CD4-positive, alpha-beta T cell treated with Interleukin-21 for 1 hour (primary cell): ENCODE measurements at places on chromosomes 13 and 19.

DNA sequence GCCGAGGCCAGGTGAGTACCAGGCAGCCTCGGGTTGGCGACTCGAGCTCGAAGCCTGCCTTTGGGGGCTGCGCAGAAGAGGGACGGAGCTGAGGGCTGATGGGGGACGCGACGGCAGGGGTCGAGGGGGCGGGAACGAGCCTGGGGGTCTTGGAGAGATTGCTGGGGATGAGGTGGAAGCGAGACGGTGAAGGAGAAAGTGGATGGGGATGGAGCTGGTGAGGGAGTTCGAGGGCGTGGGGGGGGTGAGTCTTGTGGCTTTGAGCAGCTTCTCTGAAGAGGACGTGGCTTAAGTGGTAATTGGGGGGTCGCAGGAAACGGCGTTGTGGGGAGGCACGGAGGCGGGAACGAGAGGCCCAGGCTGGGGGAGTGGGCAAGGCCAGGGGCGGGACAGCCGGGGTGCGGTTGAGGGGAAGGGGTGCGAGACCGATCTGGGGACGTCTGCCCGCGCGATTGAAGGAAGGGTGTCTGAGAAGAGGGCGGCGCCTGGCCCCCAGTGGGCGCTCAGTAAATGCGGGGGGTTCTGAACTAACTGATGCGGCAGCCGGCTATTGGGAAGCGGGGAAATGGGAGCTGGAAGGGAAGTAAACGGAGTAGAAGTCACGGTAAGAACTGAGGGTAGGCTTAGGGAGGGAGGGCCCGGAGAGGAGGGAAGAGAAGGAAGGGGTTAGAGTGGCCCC lies 426 bp downstream of the MYO9B start:
- DNase-seq, result peak; percentile 68

DNA sequence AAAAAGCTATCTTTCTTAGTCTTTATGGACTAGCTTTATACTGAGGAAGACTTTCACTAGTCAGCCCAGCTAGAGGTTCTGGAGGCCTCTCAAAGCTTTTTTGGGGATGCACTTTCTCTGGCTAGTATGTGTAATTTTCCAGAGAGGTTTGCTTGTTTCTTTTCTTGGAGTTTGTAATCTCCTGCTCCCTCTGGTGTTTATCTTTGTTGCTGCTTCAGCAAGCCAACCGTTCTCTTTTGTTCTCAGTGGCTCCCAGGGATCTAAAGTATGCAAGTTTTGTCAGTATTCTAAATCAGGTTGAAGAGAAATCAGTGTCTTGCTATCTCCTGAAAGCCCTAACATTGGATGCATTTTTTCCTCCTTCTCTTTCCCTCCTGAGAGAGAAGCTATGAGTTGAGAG lies 121.1 kb upstream of the MYO16 start:
- DNase-seq, result peak; percentile 44

- peak; percentile 94 for DNase-seq
These were observed 1.5 kb downstream of the CLEC11A start for GRCh38 chr19:50724522-50725217.

- no peak for DNase-seq
These were observed 716.0 kb upstream of the PCDH9 start for GRCh38 chr13:67946131-67946530.

DNA sequence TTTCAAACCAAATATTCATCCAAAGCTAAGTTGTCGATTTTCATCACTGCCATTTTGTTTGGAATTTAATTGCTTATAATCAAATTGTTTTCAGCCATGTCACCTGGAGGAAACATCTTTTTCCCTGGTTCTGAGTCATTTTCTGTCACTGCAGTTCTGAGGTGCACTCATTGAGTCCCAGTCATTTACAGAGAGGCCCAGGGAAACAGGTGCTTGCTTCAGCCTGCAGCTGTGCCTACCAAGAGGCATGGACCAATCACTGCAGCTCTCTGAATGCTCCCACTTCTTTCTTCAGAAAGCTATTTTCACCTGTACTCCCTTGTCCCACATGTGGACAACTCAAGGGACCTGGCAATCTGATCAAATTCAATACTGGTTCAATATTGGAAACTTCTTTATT lies 308.1 kb downstream of the COG6 start:
- DNase-seq, result no peak

GRCh38 chr13:76329004-76329403 lies 557.2 kb downstream of the KCTD12 start:
- no peak for DNase-seq

GRCh38 chr19:15297416-15298224 lies 34.7 kb downstream of the BRD4 start:
- peak; percentile 19 for DNase-seq

DNA sequence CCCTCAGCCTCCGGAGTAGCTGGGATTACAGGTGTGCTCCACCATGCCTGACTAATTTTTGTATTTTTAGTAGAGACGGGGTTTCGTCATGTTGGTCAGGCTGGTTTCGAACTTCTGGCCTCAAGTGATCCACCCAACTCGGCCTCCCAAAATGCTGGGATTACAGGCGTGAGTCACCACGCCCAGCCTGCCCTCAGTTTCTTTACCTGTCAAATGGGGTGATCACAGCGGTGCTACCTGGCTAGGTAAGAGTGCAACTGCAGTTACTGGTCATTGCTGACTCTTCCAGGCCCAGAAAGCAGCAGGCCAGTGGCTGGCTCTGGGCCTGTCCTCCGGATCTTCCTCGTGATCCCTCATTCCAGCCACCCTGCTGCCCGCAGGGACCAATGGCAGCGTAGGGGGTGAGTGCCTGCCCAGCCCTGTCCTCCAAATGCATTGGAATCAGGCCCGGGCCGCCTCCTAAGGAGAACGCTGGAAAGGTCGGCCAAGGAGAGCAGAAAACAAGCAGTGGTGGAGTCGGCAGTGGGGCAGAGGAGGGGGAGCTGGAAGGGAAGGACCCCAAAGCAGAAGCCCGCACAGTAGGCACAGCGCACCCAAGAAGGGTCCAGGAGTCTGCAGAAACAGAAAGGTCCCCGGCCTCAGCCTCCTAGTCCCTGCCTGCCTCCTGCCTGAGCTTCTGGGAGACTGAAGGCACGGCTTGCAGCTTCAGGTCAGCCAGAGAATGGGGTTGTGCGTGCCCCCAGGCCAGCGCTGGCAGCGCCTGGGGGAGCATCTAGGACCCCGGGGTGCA lies 1.8 kb upstream of the SLC27A1 start:
- no peak for DNase-seq

GRCh38 chr19:21202865-21203494 lies 61.1 kb downstream of the ZNF431 start:
- peak; percentile 53 for DNase-seq
